ENCODE measurements at places on chromosomes 6 and 20. TPM values are rescaled to one million over a fixed set of nuclear protein-coding genes. Genes with fewer than 3 reads are reported as not detected.

HEY2 gene
- total RNA-seq: 7.9 TPM

AVP gene
- not detected for total RNA-seq

KCNK5 gene
- 4.8 TPM for total RNA-seq

THBS2 gene
- 176 TPM for total RNA-seq

TNF gene
- total RNA-seq: not detected

STMN3 gene
- total RNA-seq: 20.0 TPM

RXRB gene
- 28.6 TPM for total RNA-seq

SEL1L2 gene
- 3.3 TPM for total RNA-seq

HLA-DOB gene
- 0.28 TPM for total RNA-seq

FILIP1 gene
- total RNA-seq: 9.9 TPM

RAB32 gene
- total RNA-seq: 19.1 TPM

PPT2 gene
- 35.1 TPM for total RNA-seq

HUS1B gene
- total RNA-seq: 2.8 TPM

SMLR1 gene
- not detected for total RNA-seq

LY6G5B gene
- total RNA-seq: 27.4 TPM
